ENCODE measurements at places on chromosomes 3 and 15.

- no peak for DNase-seq
Observed at GRCh38 chr3:32951410-32951811, at the start of gene CCR4. Gene CCR4 (plus strand): TSS chr3:32951644. CDS start chr3:32953423, 1,779 bp downstream.

GRCh38 chr3:116950301-116951055 lies 240.9 kb downstream of the TUSC7 start:
- DNase-seq, result no peak

GRCh38 chr3:134377896-134378295 lies 3.6 kb upstream of the AMOTL2 start:
- DNase-seq, result no peak

GRCh38 chr15:99731336-99732123 lies 1.7 kb downstream of the LYSMD4 start:
- no peak for DNase-seq

GRCh38 chr3:111541391-111541790 lies 606 bp upstream of the CD96 start:
- no peak for DNase-seq

GRCh38 chr3:184470551-184470950 lies 90.7 kb downstream of the CHRD start:
- no peak for DNase-seq

Data from stimulated activated CD8-positive, alpha-beta memory T cell treated with anti-CD3 and anti-CD28 coated beads, Interleukin-7, amount 100 ng/mL, for 1 hour (primary cell).